Stimulated activated naive CD4-positive, alpha-beta T cell (primary cell): ENCODE measurements at places on chromosomes 1 and 21.

- no peak for DNase-seq
Observed at GRCh38 chr1:211267204-211267857, 8.2 kb downstream of the RCOR3 start.

GRCh38 chr1:9312168-9312720 is 19.6 kb downstream of the SPSB1 start:
- no peak for DNase-seq

- no peak for DNase-seq
Observed at GRCh38 chr1:170620164-170620563, 43.8 kb upstream of the PRRX1 start.

DNA sequence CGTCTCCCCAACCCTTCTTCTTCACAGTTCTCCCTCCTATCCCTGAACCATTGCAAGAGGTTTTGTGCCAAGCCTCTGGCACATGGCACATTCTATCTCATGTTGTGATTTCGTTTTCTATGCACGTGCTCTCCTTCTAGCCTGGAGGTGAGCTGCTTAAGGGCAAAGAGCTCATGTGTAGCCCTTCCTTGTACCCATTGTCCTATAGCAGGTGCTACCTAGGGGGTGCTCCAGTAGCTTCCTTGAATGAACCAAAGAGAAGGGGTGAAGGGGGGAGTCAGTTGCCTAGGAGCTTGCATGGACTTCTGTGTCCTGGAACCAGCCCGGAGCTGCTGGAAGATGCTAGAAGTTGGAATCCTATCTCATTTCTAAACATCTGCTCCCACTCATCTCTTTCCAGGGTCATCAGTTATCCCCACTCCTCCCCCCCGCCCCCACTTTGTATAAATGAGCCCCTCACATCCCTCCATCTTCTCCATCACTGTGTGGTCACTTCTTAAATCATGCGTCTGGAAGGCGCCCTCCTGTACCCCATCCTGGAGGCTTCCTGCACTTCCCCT is 535 bp upstream of the DISC1 start:
- no peak for DNase-seq

- no peak for DNase-seq
Observed at GRCh38 chr1:156832434-156832833, 15.8 kb upstream of the SH2D2A start.

GRCh38 chr21:25188677-25189079 is 418.6 kb downstream of the MRPL39 start:
- no peak for DNase-seq

DNA sequence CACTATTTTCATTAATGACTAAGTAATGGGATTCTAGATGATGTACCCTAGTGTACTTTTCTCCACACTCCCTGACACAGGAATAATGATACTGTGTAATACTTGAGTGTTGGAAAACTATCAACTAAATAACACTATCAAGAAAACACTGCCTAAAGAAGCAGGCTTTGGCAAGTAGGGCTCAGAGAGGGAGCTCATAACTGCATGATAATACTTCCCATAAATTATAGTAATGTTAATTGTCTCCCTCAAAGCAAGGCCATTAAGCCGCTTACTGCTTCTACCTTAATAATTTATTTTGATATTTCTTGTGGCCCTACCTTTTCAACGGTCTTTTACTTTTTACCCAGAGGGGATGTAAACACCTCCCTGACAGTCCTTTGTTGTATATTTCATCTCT is 69.0 kb downstream of the SAMSN1 start:
- DNase-seq: no peak

- DNase-seq: no peak
Observed at GRCh38 chr1:245475126-245475525, 320.3 kb downstream of the KIF26B start.

DNA sequence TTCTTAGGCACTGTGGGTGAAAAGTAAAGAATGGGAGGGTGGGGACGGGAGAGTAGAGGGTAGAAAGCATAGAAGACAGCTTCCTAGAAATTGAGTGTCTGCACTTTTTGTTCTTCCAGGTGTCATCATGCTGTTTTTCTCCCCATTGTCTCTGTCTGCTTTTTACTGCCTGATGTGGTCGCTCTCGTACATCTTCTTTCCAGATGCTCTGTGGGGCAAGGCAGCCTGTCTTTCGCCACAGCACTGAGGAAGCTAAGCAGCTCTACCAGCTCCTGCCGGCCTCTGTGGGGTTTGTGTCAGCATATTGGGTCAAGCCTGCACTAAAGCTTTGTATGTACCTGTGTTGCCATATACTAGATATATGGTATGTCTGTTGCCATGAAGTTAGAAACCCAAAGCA is 13.2 kb downstream of the TMEM269 start:
- DNase-seq: no peak

GRCh38 chr21:44571844-44572782 is 1.4 kb upstream of the KRTAP10-4 start:
- no peak for DNase-seq

- DNase-seq: no peak
Observed at GRCh38 chr1:201686714-201687455, 142.1 kb upstream of the IPO9 start.

GRCh38 chr21:15164678-15165303 is 100.0 kb upstream of the NRIP1 start:
- no peak for DNase-seq

GRCh38 chr1:199089393-199090122 is 450.7 kb downstream of the PTPRC start:
- no peak for DNase-seq

- no peak for DNase-seq
Observed at GRCh38 chr1:197435224-197435623, 167.2 kb downstream of the CRB1 start.

- DNase-seq: no peak
Observed at GRCh38 chr1:29425631-29426030, 189.3 kb downstream of the PTPRU start.

DNA sequence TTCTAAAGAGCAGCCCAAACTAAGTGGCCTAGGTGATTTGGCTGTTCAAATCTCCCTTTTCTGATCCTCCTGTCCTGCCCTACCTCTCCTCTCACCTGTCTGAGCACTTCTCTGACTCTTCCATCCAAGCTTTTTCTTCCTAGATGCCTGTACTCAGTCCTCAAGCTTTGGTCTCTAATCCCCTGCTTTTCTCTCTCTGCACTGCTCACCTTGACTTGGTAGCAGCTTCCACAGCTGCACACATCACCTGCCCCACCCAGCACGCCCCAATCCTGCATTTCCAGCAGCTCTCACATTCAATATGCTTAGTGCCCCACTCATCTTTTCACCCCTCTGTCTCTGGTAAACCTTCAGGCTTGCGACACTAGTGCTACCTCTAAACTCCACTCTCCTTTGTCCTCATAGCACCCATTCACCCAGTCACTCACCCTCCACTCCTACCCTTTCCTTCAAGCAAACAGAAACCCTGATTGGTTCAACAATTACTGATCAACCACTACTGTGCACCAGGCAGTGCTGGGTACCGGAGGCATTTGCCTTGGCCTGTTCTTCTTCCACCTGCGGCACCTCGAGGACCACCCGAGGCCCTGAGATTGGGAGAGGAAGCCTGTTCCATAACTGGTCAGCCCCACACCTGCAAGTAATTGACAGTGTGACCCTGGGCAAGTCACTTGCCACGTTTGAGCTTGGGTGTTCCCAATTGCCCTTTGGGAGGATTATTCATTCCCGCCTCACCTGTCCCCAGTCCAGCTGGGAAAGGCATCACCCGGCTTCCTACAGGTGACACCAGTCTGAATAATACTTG is 136.1 kb upstream of the EDN2 start:
- no peak for DNase-seq

- no peak for DNase-seq
Observed at GRCh38 chr1:202831906-202832305, 21.2 kb downstream of the PCAT6 start.

DNA sequence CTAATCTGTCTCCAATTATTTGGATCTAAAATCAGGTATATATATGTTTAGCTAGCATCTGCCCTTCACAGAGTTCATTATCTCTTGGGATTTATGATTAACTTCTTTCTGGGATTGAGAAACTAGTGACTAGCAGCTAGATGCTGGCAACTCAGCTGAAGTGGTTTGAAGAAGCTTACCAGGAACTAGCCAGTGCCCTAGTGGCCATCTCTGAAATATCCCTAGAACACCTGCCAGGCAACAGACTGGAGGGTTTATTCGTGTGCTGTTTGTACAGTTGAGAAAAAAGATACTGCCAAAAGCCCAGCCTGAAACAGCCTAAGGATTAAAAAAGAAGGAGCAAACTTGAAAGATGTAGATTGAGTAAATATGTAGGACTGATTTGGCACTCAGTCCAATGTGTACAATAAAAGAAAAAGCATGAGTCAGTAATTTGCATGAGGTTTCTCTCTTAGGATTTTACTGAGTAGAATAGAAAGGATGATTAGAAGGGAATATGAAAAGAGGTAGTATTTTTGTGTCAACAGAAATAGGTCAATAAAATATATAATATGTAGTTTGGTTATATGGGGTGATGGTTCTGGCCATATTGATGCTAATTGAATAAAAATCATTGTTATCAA is 1144.6 kb upstream of the ADGRL2 start:
- no peak for DNase-seq

- no peak for DNase-seq
Observed at GRCh38 chr1:5349526-5349925, 642.7 kb downstream of the NPHP4 start.

- no peak for DNase-seq
Observed at GRCh38 chr1:66648901-66649595, 103.2 kb upstream of the DYNLT5 start.

DNA sequence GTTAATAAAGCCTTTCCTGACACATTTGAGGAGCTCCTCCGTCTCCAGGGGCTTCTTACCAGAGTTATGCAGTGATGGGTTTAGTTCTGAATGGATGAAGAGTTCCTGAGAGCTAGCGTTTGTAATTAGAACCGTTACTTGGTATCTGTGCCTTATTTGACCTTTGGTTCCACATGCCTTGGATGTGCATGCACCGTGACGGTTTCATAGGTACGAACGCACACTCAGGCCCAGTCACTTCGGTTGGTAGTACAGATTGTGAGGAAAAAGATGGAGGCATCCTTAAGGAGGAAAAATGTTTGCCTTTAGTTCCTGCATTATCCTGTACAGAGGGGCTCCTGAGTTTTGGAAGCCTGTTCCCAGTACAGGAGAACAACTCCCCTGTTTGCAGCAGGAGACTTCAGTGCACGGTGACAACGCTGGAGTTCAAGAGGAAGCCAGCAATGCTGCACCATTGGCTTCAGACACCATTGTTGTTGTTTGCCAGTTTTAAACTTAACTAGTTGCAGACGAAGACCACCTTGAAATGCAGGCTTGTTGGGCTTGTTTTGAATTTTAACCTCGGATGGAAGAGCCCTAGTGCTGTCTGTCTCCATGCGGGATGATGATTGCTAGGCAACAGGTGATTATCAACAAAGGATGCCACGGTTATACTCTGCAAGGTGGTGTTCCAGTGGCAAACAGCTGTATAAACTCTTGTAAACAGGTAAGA is 8.2 kb downstream of the RBM15 start:
- no peak for DNase-seq

DNA sequence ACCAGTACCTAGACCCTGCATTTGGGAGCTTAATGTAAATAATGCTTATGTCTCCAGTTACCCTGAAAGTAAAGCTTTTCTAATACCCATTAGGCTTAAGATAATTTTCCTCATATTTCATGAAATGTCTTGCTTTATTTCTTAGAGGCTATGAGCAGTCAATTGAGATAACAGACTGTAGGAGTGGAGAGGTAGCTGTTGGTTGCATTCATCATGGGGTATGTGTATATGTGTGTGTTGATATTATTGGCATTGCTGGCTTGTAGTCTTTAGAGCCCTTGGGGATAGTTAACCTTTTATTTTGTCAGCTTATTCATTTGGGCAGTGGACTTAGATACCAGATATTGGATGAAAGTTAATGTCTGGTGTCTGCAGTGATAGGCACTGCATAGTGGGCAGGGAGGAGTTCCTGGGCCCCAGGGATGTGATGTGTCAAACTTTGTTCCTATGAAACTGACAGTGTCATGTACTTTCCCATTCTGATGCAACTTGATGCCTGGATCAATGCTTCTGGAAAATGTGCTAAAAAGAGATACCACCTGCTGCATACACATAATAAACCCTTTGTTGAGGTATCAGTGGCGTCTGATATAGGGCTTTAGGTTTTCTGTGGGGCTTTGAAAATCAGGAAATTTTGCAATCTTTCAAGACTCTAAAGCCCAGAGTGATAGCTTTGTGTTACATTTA is 83.9 kb downstream of the MAST2 start:
- no peak for DNase-seq

- DNase-seq: no peak
Observed at GRCh38 chr1:14679027-14679688, 80.7 kb downstream of the KAZN start.

DNA sequence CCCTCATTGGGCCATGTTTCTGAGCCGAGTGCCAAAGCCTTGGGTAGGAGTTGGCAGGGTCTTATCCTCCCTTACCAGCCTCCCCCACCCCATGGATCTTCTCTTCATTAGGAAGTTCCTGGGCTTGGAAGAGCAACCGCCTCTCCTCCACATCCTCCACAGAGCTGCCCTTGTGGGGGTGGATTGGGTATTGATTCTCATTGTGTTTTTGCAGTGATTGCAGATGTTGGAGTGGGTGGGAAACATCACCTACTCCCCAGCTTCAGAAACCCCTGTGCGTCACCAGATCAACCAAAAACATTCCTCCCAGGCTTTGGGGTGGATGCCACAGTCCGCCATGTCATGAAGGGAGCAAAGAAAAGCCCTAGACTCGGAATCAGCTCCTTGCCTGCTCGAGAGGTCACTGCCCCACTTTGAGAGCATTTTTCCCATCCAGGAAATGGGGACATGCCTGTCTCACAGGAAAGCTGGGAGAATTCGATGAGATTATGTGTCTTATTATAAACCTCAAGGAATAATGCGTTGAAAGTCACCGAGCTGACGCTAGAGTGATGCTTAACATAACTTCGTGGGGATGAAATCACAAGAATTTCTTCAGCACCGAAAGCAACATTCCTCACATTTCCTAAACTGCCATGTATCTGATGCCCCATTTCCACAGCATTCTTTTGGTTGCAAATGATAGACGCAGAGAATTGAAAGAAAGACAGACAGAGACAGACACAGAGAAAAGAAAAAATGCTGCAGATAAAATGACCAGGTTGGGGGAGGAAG is 44.7 kb upstream of the ZBTB40 start:
- DNase-seq: no peak

DNA sequence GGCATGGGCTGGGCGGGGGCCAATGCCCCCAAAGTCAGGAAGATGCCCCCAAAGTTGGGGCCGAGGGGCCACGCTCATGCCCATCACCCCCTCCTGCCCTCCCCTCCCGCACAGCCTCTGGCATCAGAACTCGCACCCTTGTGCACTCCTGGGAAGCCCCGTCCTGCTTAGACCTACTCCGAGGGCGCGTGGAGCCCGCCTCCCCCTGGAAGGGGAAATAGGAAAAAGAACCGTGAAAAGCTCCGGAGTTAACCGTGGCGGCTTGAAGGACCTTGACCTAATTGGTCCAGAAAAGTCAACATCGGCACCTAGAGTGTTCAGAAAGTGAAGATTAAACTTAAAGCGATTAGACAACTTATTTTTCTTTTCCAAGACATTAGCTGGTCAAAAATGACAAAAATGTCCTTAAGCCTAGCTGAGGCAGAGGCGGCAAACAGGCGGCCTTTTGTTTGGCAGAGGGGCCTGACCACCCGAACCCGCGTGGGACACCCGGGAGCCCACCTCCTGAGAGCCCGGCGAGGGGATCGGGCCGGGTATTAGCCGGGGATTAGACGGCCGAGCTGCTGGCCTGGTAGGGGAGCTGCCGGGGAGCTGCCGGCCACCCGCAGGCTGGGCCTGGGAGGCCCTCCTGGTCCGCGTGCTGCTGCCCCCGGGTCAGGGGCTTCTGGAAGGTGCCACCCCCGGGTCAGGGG is 65.5 kb downstream of the PRDM16 start:
- DNase-seq: no peak

GRCh38 chr21:45376459-45377324 is 28.3 kb upstream of the COL18A1 start:
- DNase-seq: no peak
